ENCODE measurements at places on chromosomes 16 and 17.

GRCh38 chr16:9528511-9529079, 437.2 kb downstream of the HAPSTR1 start:
- DNase-seq, result no peak

- DNase-seq, result no peak
Observed at GRCh38 chr16:59274141-59274540, 540.0 kb upstream of the GOT2 start.

GRCh38 chr17:266219-266618, 84.8 kb upstream of the DOC2B start:
- no peak for DNase-seq

DNA sequence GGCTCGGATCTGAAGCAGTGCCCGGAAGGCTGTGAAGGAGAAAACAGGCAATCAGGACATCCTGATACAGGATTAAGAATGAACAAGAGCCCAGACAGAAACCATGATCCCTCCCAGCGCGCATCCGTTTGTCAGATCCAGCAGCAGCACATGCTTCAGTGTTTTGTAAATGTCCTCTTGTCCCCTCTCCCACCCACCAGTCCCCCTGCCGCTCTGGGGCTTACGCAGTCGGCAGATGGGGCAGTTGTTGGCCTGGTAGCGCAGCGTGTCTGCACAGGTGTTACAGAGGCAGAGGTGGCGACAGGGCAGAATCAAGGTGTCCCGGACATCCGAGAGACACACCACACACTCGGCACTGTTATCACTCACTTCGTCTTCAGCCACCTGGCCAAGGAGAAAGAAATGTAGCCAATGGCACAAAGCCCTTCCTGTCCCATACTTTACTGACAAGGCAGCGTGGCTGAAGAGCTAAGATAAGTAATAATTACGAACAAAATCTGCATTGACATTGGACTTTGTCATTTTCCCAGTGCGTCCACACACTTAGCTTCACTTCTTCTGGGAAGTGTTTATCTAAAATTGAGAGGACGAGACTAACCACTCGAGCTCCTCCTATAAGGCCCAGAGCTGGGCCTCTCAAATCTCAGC, 20.7 kb upstream of the FOXJ1 start:
- DNase-seq, result no peak

- no peak for DNase-seq
Observed at GRCh38 chr17:40931311-40931710, 6.1 kb downstream of the KRT23 start.

GRCh38 chr17:34692920-34693319, 113.5 kb downstream of the TMEM132E start:
- no peak for DNase-seq

GRCh38 chr17:15883617-15884111, 61.3 kb upstream of the ADORA2B start:
- DNase-seq, result no peak

DNA sequence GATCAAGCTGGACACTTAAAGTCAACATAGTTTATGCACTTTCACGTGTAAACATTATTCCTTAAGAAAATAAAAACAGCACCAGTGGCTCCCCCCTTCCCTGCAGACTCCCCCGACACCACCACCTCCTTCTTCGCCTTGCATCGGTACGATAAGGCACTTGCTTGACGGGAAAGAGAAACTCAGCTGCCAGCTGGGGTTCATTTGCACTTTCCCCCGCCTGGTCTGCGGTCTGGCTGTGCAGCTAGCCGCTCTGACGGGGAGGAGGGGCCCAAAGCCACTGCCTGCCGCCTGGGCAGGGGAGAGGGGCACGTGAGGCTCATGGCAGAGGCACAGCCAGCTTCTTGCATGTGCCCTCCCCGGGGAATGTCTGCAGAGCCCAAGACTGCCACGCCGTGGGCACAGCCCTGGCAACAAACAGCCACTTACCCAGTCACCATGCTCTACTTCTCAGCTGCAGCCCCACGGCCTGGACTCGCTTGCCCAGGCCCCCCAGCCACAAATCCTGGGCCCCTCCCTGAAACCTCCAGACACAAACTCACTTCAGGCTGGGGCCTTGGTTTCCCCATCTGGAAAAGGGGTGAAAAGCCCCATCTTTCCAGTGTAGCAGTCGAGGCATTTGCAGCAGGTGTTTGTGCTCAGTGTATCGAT, 16.5 kb upstream of the PRM1 start:
- peak; percentile 95 for DNase-seq

- peak; percentile 44 for DNase-seq
Observed at GRCh38 chr16:1458977-1459341, 14.6 kb upstream of the CCDC154 start.

DNA sequence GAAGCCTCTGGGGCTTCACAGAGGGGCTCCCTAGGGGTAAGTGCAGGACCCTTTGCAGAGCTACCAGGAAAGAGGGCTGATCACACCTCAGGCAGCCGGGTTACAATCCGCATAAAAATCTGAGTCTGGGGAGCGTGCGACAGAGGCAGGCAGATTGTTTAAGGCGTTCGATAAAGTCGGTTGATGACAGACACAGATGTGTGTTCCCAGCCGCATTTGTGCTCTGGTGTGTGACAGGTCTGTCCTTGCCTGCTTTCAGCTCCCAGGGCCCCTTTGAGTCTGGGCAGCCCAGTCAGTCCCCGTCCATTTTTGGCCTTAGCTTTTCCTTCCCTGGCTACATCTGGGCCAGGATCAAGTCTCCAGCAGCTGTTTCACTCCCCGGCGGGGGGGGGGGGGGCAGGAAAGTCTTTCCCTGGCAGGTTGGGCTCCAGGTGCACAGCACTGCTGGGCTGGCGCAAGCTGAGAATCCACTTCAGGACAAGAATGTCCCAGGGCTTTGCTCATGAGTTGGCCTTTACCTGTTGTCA, 1.3 kb upstream of the ZACN start:
- DNase-seq, result no peak

- DNase-seq, result no peak
Observed at GRCh38 chr16:86037999-86038925, 139.3 kb downstream of the IRF8 start.

DNA sequence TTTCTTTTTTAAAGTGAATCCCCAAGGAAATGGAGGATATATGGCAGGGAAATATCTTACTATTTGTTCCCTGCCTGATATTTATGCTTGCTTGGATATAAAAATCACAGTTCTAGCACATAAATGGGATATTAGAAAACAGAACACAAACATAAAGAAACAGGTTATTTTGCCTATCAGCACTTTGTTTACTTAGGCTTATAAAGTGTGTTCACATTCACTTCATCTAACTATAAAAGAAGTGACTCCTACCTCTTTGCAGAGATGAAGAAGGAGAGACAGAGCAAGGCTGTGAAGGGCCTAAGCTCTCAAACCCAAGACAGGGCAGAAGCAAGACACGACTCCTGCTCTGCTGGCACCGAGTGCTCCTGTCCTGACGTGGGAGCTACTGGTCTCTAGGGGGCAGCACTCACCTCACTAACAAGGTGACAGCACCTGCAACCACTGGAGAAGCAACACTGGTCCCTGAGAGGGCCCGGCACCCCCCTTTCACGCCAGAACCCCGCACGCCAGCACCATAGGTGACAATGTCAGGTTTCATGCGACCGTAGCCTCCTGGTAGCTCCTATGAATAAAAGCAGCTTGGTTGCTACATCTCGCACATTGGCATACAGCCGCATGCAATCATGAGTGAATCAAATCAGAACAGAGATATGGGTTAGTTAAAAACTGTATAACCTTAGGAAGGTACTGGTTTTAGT, 32.0 kb downstream of the MBTPS1 start:
- peak; percentile 49 for DNase-seq

DNA sequence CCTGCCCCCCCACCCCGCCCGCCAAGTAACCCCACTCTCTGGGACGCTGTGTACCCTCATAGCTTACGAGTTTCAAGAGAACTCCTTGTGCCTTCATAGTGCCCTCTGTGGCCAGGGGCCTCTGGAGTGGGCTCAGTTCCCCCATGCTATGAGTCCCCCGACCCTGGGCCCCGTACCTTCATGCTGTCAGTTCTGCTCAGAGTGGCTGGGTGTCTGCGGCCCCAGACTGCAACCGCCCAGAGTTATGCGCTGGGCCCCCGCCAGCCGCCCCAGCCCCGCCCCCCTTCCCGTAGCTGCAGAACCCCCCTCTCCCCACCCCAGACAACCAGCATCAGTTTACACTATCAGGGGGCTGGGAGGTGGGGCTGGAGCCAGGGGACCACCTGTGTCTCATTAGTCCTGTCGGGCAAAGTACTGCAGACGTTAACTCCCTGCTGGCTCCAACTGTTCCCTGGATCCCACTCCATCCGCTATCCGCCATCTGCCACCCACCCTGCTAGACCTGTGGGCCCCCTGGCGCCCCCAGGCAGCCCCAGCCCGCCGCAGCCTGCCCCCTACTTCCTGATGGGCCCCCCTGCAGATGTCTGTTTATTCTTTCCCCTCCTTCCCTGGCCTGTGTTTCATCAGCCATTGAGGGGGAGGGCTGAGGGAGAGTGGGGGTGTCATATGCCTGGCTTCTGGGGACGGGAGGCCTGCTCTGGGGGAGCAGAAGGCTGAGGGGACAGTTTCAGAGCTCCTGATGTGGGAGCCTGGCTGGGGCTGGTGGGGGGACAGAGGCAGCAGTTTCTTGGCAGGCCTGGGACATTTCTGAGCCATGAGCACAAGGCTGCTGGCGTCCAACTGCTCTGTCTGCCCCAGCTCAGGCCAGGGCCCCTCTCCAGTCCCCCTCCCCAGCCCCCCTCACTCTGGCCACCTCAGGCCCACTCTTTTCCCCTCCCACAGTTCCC, at the start of gene MFAP4:
Gene MFAP4 (minus strand): TSS at position 217 of the 947 bp plus-strand sequence. CDS start 35 bp downstream, at position 182.
- no peak for DNase-seq

Measured in hematopoietic multipotent progenitor cell (in vitro differentiated cells).